ENCODE measurements at places on chromosomes 16 and 17. TPM values are rescaled to one million over a fixed set of nuclear protein-coding genes. Genes with fewer than 3 reads are reported as not detected.

Gene CDH13
- total RNA-seq = 2.6 TPM

Gene FZD2
- total RNA-seq = 17.6 TPM

Gene NPIPB9
- total RNA-seq = 0.96 TPM

Gene ESRP2
- 45.8 TPM for total RNA-seq

Gene CRYBA1
- not detected for total RNA-seq

Gene GPRC5B
- total RNA-seq = 109 TPM

Gene KRT25
- not detected for total RNA-seq

Gene RPL27
- total RNA-seq = 1,415 TPM

Gene TMEM100
- total RNA-seq = 0.48 TPM

Gene SCGB1C2
- total RNA-seq = not detected

Gene CTNS
- total RNA-seq = 16.4 TPM

Gene OR3A3
- total RNA-seq = not detected

Gene SCARF1
- total RNA-seq = 1.6 TPM

Gene NAA38
- total RNA-seq = 27.0 TPM

Gene KRT33B
- total RNA-seq = not detected

Gene MT1A
- total RNA-seq = not detected

DNA sequence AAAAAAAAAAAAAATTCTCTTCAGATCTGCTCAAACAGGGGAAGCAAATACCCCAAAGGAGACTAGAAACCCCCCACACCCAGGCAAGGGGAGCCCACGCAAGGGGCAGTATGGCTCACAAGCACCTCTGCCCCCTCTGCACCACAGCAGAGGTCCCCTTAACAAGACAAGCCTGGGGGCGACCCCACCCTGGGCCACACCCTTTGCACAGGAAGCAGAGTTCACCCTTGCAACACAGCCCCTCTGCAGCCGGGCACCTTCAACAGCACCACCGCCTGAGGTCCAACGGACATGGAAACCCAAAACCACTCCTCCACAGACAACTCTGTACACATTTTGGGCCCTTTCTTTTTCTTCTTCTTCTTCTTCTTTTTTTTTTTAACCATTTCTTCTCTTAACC lies 12.8 kb downstream of the AXIN1 start:
- no peak overlapping the region for H3K27ac ChIP-seq
- no peaks in the 10 kb centered on the region for H3K4me1 ChIP-seq

- no peaks in the 10 kb centered on the region for H3K27me3 ChIP-seq
- no peak overlapping the region for H3K27ac ChIP-seq
- H3K4me3 ChIP-seq = no peak overlapping the region
- no peaks in the 10 kb centered on the region for H3K4me1 ChIP-seq
- H3K36me3 ChIP-seq = peaks cover 2% of the 10 kb centered on the region
These were observed 41.7 kb downstream of the ANKFY1 start for GRCh38 chr17:4221899-4222659.

GRCh38 chr16:8850279-8850885 lies 18.4 kb downstream of the CARHSP1 start:
- H3K4me3 ChIP-seq = no peak overlapping the region
- no peak for DNase-seq
- H3K4me1 ChIP-seq = peaks cover 13% of the 10 kb centered on the region

DNA sequence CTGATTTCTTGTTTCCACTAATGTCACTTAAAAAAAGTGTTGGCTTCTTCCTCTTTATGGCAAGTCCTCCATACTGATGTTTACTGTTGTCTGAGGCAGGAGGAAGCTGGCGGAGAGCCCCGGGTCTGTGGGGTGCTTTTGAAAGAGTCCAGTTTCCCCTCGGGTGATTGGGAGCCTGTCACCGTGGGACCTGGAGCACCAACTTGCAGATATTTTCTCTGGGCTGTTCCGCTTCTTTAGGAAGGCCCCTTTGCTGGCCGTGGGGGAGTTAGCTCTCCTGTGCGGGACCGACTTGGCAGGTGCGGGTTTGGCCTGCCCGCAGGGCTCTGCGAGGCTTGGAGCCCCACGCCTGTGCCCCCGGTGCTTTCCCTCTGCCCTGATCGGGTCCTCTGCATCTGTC lies 3.1 kb downstream of the BANP start:
- no peaks in the 10 kb centered on the region for H3K27me3 ChIP-seq
- DNase-seq = no peak
- H3K4me3 ChIP-seq = no peak overlapping the region

GRCh38 chr17:39995438-39995837 lies 14.8 kb downstream of the PSMD3 start:
- no peaks in the 10 kb centered on the region for H3K4me1 ChIP-seq
- H3K27ac ChIP-seq = no peak overlapping the region
- peaks cover 70% of the 10 kb centered on the region for H3K36me3 ChIP-seq
- H3K4me3 ChIP-seq = no peak overlapping the region
- no peak for DNase-seq

DNA sequence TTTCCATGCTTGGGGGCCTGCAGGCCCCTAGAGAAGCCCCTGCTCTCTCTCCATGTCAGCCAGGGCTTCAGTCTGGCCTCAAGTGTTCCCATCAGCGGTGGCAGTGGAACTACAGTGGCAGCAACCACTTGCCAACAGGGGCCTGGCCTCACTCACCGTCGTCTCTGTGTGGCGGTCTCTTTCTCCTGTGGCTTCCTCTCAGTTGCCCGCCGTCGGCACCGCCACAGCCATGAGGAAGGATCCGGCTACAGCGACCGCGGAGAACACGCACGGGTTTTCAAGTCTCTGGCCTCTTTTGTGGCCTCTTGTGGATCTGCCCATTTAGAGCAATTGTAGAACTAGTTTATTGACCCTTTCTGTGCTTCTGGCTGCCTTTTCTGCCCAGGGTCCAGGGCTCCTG lies 8.5 kb downstream of the ARMC7 start:
- DNase-seq = no peak
- H3K27ac ChIP-seq = no peak overlapping the region
- H3K27me3 ChIP-seq = no peaks in the 10 kb centered on the region
- H3K4me3 ChIP-seq = no peak overlapping the region

DNA sequence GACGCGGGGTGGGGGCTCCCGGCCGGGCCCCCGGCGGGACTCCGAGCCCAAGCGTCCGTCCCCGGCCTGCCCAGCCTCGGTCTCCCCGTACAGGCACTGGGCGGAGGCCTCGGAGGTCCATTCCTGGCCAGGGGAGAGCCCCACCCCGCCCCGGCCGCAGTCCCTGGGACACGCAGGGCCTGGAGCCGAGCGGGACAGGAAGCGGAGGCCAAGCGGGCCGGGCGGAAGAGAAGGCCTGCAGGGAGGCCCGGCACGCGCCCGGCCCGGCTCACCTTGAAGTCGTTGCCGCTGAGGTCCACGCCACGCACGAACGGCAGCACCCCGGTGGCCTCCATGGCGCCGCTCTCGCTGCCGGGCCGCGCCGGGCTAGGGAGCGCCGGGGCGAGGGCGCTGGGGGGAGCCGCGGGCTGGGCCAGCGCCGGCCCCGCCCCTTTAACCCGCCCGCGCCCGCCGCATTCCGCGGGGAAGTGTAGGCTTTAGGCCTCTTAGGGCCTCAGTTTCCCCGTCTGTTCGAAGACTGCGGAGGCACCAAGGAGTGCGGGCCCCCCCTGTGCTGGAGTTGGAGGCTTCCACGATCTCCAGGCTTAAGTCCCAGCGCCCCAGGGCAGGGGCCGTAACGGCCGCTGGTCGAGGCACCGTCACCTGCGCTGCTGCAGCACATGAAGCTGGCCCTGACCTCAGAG lies at the start of gene FLII:
Gene FLII (minus strand): TSS at position 383 of the 683 bp plus-strand sequence. CDS start 48 bp downstream, at position 335.
- peaks cover 4% of the 10 kb centered on the region for H3K4me1 ChIP-seq
- peak within 1 kb of the TSS; percentile 90 for H3K4me3 ChIP-seq

- peaks cover 6% of the 10 kb centered on the region for H3K4me1 ChIP-seq
- no peak overlapping the region for H3K4me3 ChIP-seq
- H3K27ac ChIP-seq = no peak overlapping the region
- no peak for DNase-seq
These were observed 3.3 kb upstream of the BRD7 start for GRCh38 chr16:50371936-50372595.

GRCh38 chr16:67883146-67883871 lies 1.4 kb upstream of the NRN1L start:
- H3K36me3 ChIP-seq = peaks cover 30% of the 10 kb centered on the region
- DNase-seq = no peak
- H3K27ac ChIP-seq = no peak overlapping the region

- no peaks in the 10 kb centered on the region for H3K27me3 ChIP-seq
- peak; percentile 60 for DNase-seq
- peaks cover 5% of the 10 kb centered on the region for H3K4me1 ChIP-seq
- H3K36me3 ChIP-seq = no peaks in the 10 kb centered on the region
- no peak overlapping the region for H3K4me3 ChIP-seq
- H3K27ac ChIP-seq = no peak overlapping the region
These were observed 17.7 kb downstream of the CCL17 start for GRCh38 chr16:57422026-57422944.

DNA sequence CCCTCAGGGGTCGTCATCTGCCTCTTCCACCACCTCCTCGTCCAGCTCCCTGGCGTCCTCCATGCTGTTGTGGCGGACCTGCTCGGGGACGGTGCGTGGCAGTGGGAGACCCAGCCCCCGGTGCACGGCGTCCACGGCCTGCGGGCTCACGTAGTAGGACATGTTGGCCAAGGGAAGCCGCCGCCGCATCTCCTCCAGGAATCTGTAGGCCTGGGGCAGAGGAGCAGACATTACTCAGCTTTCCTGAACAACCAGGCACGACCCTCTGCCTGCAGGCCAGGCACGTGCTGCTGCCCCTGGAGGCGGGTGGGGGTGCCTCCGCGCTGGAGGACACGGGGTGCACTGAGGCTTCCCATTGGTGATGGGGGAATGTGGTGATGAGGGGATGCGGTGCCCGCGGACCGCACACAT lies 17.8 kb downstream of the TELO2 start:
- no peak for DNase-seq
- no peak overlapping the region for H3K4me3 ChIP-seq
- H3K4me1 ChIP-seq = no peaks in the 10 kb centered on the region
- no peaks in the 10 kb centered on the region for H3K27me3 ChIP-seq
- no peak overlapping the region for H3K27ac ChIP-seq

- no peak overlapping the region for H3K27ac ChIP-seq
- no peaks in the 10 kb centered on the region for H3K27me3 ChIP-seq
- H3K36me3 ChIP-seq = no peaks in the 10 kb centered on the region
- H3K4me1 ChIP-seq = no peaks in the 10 kb centered on the region
These were observed 176.3 kb downstream of the HS3ST4 start for GRCh38 chr16:25868106-25868505.

DNA sequence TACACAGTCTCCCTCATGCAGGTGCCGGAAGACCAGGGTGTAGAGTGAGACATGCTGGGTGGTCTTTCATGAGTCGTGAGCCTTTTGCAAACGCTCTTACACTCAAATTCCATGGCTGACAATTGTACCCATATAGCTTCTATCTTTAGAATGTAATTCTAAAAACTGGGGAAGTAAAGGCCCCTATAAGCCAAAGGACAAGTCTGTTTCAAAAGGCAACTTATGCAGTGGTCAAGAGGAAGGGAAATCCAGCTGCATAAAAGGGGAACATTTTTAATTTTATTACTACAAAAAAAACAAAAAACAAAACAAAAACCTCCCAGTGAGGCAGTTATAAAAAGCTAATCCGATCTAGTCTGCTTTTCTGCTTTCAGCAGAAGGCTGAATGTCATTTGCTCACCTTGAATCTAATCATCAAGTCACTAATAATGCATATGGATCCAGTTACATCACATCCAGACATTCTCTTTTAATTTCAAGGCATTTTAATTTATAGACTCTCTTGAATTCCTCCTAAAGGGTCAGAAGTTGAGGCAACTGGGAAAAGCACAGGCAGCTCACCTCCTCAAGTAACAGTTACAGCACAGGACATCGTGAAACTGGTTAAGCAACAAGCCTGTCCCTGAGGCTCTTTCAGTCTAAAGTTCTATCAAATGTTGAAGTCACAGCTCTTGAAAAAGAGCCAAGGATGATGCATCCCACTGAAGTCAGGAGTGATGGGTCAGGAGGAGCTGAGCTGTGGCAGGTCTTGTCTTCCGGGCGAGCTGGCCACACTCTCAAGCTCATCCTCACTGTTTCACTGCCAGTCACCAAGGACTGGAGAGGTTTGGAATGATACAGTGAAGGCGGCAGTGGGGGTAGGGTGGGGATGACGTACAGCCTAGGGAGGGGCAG lies 99.7 kb downstream of the VPS53 start:
- H3K27ac ChIP-seq = no peak overlapping the region
- H3K27me3 ChIP-seq = no peaks in the 10 kb centered on the region
- H3K4me3 ChIP-seq = no peak overlapping the region
- no peak for DNase-seq

DNA sequence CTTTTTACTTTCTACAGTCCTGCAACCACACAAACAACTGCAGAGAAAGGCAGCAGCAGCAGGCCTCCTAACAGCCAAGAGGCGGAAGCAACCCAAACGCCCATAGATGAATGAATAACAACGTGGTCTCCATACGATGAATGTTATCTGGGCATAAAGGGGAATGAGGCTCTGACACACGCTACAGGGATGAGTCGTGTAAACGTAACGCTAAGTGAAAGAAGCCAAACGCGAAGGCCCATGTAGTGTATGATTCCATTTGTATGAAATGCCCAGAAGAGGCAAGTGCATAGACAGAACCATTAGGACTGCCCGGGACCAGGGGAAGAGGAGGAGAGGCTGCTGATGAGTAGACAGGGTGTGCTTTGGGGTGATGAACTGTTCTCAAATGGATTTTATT lies 94.8 kb upstream of the DNAH17 start:
- H3K36me3 ChIP-seq = no peaks in the 10 kb centered on the region
- no peak overlapping the region for H3K4me3 ChIP-seq
- no peak overlapping the region for H3K27ac ChIP-seq
- no peaks in the 10 kb centered on the region for H3K4me1 ChIP-seq
- no peak for DNase-seq
- no peaks in the 10 kb centered on the region for H3K27me3 ChIP-seq

GRCh38 chr17:58491510-58492045 lies 3.4 kb upstream of the HSF5 start:
- no peak overlapping the region for H3K4me3 ChIP-seq
- no peaks in the 10 kb centered on the region for H3K27me3 ChIP-seq
- no peak overlapping the region for H3K27ac ChIP-seq
- H3K36me3 ChIP-seq = peaks cover 54% of the 10 kb centered on the region
- DNase-seq = no peak

GRCh38 chr16:83917152-83918120 lies 18.5 kb downstream of the MLYCD start:
- no peak overlapping the region for H3K4me3 ChIP-seq
- no peaks in the 10 kb centered on the region for H3K27me3 ChIP-seq
- peaks cover 15% of the 10 kb centered on the region for H3K36me3 ChIP-seq

DNA sequence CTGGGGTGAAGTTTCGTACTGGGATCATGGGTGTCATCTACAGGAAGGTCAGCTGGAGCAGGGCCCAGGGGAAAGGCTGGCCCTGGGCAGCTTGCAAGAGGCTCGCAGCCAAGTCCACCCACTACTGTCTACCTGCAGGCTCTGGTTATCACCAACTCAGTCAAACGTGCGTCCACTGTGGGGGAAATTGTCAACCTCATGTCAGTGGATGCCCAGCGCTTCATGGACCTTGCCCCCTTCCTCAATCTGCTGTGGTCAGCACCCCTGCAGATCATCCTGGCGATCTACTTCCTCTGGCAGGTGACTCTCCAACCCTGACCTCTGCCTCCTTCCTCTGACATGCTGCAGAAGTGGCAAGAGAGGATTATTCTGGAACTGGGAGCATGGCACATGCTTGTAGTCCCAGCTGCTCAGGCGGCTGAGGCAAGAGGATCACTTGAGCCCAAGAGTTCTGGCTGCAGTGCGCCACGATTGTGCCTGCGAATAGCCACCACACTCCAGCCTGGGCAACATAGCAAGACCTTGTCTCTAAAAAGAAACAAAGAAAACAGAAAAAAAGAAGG lies 29.2 kb downstream of the ABCC3 start:
- no peak for DNase-seq
- peaks cover 6% of the 10 kb centered on the region for H3K4me1 ChIP-seq
- H3K27ac ChIP-seq = no peak overlapping the region
- H3K27me3 ChIP-seq = no peaks in the 10 kb centered on the region
- H3K4me3 ChIP-seq = no peak overlapping the region
- H3K36me3 ChIP-seq = no peaks in the 10 kb centered on the region

GRCh38 chr16:3868556-3868955 lies 12.0 kb downstream of the CREBBP start:
- H3K4me1 ChIP-seq = no peaks in the 10 kb centered on the region
- no peak for DNase-seq
- no peak overlapping the region for H3K27ac ChIP-seq
- H3K36me3 ChIP-seq = no peaks in the 10 kb centered on the region
- no peaks in the 10 kb centered on the region for H3K27me3 ChIP-seq
